Activated B cell treated with CpG ODN at 0.5 μM for 24 hours (primary cell): ENCODE measurements at places on chromosomes 5 and 9.
A peak's percentile ranks its signal among the peaks of the same experiment; 100 is the strongest.

GRCh38 chr9:94699715-94700373 lies 26.7 kb upstream of the AOPEP start:
- no peaks in the 10 kb centered on the region for H3K36me3 ChIP-seq
- H3K4me3 ChIP-seq: no peak overlapping the region
- no peak for DNase-seq
- no peaks in the 10 kb centered on the region for H3K4me1 ChIP-seq
- H3K27me3 ChIP-seq: peaks cover 15% of the 10 kb centered on the region

- H3K27ac ChIP-seq: no peak overlapping the region
- peaks cover 50% of the 10 kb centered on the region for H3K27me3 ChIP-seq
- H3K4me3 ChIP-seq: no peak overlapping the region
- H3K4me1 ChIP-seq: peaks cover 9% of the 10 kb centered on the region
Measured at GRCh38 chr5:114360816-114361723, 800 bp upstream of the KCNN2 start.

- no peak overlapping the region for H3K4me3 ChIP-seq
- no peaks in the 10 kb centered on the region for H3K4me1 ChIP-seq
- DNase-seq: no peak
- H3K27ac ChIP-seq: no peak overlapping the region
- H3K27me3 ChIP-seq: peaks cover 16% of the 10 kb centered on the region
Measured at GRCh38 chr9:98879094-98879962, 64.4 kb upstream of the COL15A1 start.

- H3K36me3 ChIP-seq: no peaks in the 10 kb centered on the region
- peaks cover 14% of the 10 kb centered on the region for H3K27me3 ChIP-seq
- H3K4me3 ChIP-seq: no peak overlapping the region
- no peak overlapping the region for H3K27ac ChIP-seq
Measured at GRCh38 chr5:141155540-141156374, 5.9 kb downstream of the PCDHB6 start.

GRCh38 chr5:133434336-133434735 lies 178.0 kb downstream of the FSTL4 start:
- H3K27me3 ChIP-seq: peaks cover 8% of the 10 kb centered on the region
- no peak for DNase-seq
- peaks cover 12% of the 10 kb centered on the region for H3K4me1 ChIP-seq
- no peaks in the 10 kb centered on the region for H3K36me3 ChIP-seq
- no peak overlapping the region for H3K4me3 ChIP-seq

DNA sequence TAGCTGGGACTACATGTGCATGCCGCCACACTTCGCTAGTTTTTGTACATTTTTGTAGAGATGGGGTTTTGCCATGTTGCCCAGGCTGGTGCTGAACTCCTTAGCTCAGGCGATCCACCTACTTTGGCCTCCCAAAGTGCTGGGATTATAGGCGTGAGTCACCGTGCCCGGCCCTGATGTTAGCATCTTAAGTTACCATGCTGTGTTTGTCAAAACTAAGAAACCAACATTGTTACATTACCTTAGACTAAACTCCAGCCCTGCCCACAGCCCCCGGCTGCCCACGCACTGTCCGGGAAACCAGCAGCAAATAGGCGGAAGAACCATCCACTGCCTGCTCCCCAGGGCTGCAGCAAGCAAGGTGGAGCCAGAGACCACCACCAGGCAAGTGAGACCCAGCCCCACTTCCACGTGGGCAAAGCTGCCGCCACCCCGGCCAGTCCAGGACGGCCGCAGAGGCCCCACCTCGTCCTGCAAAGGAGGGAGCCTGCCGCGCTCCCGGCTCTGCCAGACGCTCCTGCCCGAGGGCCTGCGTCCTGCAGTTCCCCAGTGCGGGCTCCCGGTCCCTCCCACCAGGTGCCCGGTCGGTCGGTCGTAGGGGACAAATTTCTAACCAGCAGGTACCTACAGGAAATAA lies 35.7 kb upstream of the TXN start:
- H3K36me3 ChIP-seq: no peaks in the 10 kb centered on the region
- no peak overlapping the region for H3K4me3 ChIP-seq
- H3K27me3 ChIP-seq: peaks cover 2% of the 10 kb centered on the region

DNA sequence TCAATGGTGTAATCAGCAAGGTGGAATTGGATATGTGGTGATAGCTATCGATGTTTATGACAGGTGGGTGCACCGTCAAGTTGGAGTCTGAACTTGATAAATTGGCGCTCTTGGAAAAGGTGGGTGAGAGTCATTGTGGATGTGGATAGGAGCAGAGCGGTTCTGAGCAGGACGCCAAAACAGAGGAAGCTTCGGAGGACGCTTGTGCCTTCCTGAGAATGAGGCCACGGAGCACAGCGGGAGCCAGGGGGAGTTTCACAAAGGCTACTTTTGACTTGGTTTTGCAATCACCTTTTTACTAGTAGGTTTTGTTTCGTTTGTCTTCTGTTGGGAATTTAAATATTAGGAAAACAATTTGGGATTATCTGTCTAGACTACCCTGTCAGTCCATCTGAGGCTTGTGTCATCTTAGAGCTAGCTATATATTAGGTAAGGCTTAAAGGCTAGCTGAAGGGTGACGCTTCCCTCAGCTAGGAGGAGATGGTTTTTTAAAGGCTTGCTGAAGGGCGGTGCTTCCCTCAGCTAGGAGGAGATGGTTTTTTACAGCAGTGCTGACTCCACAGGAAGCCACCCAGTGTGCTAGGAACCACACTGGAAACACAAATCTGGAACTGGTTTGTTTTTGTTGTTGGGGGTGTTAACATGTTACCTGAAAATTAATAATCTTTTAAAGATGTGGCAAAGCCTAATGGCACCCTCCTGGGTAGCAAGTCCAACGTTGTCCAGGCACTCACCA lies 142.4 kb upstream of the IRX4 start:
- H3K27ac ChIP-seq: no peak overlapping the region
- no peak for DNase-seq
- no peak overlapping the region for H3K4me3 ChIP-seq
- no peaks in the 10 kb centered on the region for H3K4me1 ChIP-seq

- H3K4me3 ChIP-seq: no peak overlapping the region
- no peaks in the 10 kb centered on the region for H3K36me3 ChIP-seq
- no peak overlapping the region for H3K27ac ChIP-seq
- no peak for DNase-seq
- peaks cover 9% of the 10 kb centered on the region for H3K4me1 ChIP-seq
Measured at GRCh38 chr5:90297045-90297764, 112.4 kb downstream of the CETN3 start.

GRCh38 chr5:139710319-139711066 lies 62.3 kb downstream of the CXXC5 start:
- peak overlapping the region; percentile 70 for H3K4me3 ChIP-seq
- H3K27ac ChIP-seq: peak overlapping the region; percentile 69
- peak; percentile 70 for DNase-seq
- peaks cover 37% of the 10 kb centered on the region for H3K4me1 ChIP-seq
- H3K36me3 ChIP-seq: no peaks in the 10 kb centered on the region

GRCh38 chr9:74513221-74513620 lies 16.1 kb downstream of the RORB start:
- H3K36me3 ChIP-seq: no peaks in the 10 kb centered on the region
- DNase-seq: no peak
- H3K4me3 ChIP-seq: no peak overlapping the region
- H3K4me1 ChIP-seq: no peaks in the 10 kb centered on the region
- H3K27me3 ChIP-seq: peaks cover 6% of the 10 kb centered on the region

DNA sequence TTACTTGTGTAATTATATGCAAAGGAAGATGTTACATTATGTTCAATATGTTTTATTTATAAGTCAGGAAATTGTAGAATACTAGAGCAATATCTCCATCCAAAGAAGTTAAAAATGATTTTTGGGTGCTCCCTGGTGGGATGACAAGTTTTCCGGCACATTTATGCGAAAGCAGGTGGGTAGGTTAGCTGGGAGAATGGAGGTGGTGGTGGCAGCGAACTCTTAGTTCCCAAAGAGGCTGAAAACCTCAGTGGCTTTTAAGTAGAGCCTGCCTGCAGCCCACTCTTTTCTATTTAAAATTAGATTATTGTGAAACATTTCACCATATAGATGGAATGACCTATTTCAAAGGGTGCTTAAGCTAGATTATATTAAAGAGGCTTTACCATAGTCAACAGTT lies 51.8 kb downstream of the ANKRD33B start:
- no peak overlapping the region for H3K27ac ChIP-seq
- H3K36me3 ChIP-seq: peaks cover 44% of the 10 kb centered on the region
- no peaks in the 10 kb centered on the region for H3K27me3 ChIP-seq
- no peak for DNase-seq

DNA sequence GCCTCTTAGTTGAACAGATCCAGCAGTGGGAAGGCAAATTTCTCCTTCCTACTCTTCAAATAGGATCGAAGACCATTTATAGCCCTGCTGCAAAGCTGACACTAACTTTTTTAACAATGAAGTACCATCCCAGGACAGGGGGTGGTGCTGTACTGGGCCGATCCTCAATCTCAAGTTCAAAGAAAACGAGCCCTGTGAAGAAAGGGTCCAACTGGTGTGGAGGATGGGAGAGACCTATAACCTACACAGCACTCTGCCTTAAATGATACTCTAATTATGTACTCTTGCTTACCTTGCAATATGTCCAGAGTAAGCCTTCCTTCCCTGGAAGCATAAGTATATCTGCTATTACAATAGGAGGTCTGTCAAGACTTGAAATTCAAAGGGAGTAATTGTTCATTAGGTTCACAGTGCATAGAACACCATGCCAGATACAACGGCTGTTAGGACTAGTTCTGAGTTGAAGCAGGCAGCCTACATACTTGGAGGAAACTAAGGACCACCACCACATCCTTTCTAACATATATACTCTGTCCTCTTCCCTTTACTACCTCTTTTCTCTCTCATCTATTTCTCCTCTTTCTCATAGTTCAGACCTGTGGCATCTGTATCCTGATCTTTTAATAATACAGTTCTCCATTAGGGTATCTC lies 6.2 kb downstream of the ETF1 start:
- H3K27me3 ChIP-seq: no peaks in the 10 kb centered on the region
- H3K27ac ChIP-seq: no peak overlapping the region
- no peak for DNase-seq
